Frontal cortex (tissue), 4 donors: ENCODE measurements at places on chromosomes 16 and 17.

- DNase-seq: no peak
These were observed 57.0 kb upstream of the KIFC3 start for GRCh38 chr16:57859331-57859730.

GRCh38 chr16:75742424-75743047 is 16.2 kb upstream of the CPHXL start:
- DNase-seq: no peak

DNA sequence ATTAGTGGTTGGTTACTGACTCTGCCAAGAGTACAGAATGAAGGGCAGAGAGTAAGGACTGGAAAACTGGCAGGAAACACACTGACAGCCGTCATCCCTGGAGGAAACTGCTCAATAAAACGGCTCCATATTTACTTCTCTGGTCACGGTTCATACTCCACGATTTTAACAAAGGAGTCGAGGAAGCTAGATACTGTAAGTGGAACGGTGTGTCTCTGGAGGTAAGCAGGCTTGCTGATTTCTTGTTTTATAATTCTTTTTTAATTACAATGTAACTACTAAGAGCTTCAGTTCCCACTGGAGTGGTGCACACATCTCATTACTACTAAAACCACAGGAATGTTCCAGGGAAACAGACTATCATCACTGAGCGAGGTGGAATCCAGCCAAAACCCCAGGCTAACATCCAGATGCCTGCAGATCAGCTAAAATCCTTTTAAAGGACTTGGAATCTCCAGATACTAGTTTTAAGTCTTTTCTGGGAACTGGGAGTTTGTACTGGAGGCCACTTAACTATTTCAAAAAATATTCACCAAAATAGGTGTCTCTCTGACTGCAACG is 17.8 kb downstream of the SERPINF1 start:
- no peak for DNase-seq

- DNase-seq: no peak
These were observed 2.4 kb downstream of the DOC2B start for GRCh38 chr17:179066-179432.

DNA sequence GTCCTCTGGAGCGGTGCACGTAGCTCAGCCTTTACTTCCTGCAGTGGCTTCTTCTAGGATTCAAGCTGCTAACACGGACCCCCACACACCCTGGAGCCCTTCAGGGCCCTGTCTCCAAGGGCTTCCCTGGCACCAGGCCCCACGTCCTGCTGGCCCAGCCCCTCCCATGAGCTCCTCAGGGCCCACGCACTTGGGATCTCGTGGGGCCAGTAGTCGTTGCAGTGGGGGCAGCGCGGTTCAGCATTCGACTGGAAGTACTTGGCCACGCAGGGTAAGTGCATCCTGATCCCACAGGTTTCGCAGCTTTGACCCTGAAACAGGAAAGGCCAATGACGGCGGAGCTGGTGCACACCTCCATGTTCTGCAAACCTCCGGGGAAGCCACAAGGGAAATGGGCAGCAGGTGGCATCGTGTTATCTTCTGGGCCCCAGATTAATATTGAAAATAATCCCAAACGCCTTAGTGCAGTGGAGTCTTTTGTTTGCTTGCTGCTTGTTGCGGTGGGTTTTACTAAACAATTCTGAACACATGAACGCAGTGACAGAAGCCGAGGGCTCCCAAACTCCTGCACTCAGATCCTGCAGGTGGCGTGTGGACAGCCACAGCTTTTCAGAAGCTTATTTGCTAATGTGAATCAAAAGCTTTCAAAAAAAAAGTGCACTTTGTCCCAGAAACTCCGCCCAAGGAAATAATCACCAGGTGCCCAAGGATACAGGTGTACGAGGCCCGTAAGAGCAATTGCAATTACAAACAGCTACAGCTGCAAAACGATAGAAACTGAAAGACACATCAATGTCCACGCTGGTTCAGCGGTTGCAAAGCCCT is 22.4 kb downstream of the KDM8 start:
- no peak for DNase-seq

DNA sequence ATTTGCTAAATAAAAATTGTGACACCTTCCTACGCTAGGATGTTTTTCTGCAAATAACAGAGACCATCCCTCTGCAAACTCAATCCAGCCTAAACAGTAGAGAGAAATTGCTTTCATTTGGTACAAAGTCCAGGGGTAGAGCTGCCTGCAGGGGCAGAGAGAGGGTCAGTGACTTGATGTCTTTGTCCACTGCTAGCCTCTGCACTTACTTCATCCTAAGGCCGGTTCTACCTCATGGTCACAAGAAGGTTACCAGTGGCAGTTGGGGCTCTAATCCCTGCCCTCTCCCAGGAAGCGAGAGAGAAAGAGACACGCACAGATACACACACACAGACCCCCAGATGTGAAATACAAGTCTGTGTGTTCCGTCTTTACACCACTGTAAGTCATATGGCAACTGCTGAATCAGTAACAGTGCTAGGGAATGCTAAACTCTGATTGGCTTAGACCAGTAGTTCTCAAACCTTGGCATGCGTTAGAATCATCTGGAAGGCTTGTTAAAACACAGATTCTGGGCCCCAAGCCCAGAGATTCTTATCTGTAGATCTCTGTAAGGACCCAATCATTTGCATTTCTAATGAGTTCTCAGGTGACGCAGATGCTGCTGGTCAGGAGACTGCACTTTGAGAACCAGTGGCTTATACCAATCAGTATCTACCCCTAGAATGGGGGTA is 13.1 kb upstream of the LPCAT2 start:
- DNase-seq: no peak

GRCh38 chr17:76501018-76501826 is at the start of gene RHBDF2:
Gene RHBDF2 (minus strand): TSS chr17:76501423. CDS start chr17:76481524, 19,899 bp downstream.
- DNase-seq: peak; percentile 78

DNA sequence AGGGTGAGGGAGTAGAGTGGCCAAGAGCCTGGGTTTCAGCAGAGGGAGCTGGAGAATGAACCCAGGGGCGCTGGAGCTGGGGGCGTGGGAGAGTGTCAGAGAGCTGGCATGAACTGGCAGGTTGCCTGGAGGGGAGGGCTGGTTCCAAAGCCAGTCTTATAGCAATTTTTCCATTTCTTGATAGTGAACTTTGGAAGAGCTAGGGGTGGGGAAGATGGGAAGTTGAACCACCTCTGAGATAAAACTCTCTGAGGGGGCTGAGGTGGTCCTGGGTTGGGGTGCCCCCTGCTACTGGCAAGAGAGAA is 36.9 kb downstream of the ADGRG5 start:
- no peak for DNase-seq

- peak; percentile 57 for DNase-seq
These were observed 15.8 kb downstream of the SNX20 start for GRCh38 chr16:50665128-50665878.

GRCh38 chr17:21286066-21286770 is 1.7 kb downstream of the MAP2K3 start:
- no peak for DNase-seq

GRCh38 chr17:62090021-62090824 is 25.1 kb upstream of the MED13 start:
- DNase-seq: no peak

GRCh38 chr16:3095869-3096268 is 3.2 kb downstream of the ZSCAN10 start:
- peak; percentile 21 for DNase-seq

DNA sequence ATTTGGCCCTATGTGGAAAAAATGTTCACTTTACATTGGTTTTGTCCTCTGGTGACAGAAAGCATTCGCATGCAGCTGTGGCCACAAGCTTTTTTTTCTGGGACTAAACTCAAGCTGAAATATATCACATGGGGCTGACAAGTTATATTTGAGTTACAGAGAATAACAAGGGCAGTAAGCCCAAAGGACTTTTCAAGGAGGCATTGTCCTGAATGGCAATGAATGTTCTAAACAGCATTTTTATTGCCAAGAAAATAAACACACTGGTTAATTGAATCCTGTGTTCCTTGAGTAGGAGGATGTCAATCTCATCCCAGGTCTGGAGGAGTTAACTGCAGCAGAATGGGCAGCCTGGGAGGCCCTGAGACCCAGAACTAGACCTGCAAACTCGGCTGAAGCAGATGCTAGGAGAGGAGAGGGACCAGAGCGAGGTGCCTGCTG is 114.5 kb downstream of the COPRS start:
- no peak for DNase-seq

- no peak for DNase-seq
These were observed 20.7 kb downstream of the LGALS9 start for GRCh38 chr17:27651411-27652345.

DNA sequence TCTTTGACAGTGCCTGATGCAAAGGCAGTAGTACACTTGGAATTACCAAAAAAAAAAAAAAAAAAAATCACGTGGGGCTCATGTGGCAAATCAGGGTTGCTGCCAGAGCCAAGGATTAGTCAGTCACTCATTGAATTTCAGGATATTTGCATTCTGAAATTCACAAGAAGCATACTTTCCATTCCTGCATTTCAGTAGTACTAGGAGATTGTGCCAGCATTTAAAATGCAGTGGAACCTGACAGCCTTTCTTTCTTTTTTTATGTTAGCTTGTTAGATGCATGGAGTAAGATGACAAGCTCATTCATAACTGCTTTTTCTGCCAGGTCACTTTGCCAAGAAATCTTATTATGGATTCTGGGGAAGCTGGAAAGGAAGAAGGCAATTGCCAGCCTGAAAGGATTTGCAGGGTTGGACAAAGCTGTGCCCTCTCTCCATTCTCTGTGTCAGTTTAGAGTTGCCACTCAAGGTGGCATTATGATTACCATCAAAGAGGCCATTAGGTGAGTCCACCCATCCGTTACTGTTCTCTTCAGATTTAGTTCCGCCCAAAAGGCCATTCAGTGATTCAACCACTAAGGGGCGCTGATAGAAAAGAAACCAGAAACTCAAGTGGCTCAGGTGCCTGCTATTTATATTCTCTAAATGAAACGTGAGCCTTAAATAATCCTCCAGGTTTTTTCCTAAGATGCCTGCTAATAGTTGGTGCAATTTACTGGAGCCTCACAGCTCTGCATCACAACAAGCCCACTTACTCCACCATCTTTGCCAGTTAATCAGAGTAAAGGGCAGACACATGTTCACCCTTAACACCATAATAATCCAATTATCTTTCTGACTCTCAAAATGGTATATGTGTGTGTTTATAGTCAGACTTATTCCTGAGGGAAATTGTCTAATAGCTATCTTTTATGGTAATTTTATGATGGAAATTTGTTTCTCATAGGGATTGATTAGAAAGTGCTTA is 59.0 kb downstream of the TANGO6 start:
- DNase-seq: no peak

DNA sequence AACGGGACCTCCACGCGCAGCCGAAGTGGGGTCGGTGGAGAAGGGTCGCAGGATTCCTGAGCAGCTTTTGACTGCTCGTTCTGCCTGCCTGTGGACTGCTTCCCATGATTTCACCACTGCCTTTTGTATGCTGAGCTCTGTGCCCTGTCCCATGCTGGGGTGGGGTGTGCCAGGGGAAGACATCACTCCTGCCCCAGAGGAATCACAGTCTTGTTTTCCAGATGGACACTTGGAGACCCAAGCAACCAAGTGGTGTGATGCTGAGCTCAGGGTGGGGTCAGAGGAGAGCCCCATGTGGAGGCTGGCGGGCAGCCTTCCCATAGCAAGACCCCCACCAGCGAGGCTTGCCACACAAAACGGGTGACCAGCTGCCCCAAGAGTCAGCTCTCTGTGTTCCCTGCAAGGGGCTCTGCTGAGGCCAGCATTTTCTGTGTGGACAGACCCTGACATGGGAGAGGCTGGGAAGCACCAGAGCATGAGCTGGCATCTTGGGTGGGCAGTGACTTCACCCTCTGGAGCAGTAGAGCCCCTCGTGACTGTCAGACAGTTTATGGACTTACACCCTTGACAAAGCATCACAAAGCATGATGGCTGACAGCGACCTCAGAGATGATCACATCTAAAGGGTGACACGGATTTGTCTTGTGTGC is 111.9 kb downstream of the GNAO1 start:
- no peak for DNase-seq

DNA sequence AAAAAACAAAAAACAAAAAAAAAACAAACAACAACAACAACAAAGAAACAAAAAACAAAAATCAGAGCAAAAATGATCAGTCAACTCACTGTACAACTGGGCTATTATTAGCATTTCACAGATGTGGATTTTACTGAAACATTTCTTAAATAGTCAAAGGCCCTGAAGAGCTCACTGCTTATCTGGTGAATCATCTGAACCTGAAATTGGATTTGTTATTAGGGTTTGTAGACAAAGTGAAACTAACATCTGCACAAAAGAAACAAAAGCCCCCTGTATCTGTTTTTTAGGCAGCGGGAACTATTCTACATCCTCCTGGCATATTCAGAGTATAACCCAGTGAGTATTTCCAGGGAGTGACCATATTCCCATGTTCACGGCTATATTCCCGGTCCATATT is 32.6 kb upstream of the KSR1 start:
- no peak for DNase-seq

DNA sequence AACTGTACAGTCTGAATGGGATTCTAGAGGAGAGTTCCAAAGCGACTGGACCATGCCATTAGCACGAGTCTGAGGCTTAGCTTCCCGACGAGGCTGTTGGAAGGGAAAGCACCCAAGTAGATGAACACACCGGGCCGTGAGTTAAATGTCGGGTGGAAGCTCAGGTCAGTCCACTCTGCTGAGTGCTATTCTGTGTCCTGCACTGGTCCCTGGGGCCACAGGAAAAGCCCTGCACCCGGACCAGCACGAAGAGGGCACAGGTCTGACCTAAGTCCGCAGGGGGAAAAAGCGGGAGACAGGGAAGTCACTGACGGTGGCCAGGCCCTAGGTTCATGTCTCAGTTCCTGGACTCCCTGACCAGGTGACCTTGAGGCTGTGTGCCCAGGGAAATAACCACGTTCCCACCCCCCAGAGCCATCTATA is 44.1 kb upstream of the RBFOX3 start:
- no peak for DNase-seq

DNA sequence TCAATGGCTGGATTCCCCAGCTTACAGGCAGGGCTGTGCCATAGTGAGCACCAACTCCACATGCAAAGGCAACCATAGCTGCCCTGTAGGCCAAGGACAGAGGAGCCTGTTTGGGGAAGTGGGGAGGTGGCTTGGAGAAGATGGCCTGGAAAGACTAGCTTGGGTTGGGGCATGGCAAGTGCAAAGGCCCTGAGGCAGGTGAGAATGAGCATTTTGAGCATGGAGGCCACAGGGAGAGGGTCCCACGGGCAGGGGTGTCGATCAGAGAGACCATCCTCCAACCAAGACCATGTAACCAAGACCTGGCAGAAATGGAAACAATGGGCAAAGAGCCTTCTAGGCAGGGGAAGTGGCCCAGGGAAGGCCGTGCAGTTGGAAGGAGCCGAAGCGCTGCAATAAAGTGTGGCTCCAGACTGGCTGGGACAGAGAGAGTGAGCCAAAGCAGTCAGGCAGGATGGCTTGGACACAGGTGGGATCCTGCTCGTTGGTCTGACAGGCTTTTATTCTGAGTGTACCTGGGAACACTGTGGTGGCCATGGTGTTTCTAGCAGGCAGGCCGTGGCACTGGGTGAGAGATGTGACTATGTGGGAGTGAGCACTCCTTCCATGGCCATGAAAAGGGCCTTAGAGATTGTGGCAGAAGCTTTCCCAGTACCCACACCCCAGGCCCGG is 24.8 kb upstream of the MPRIP start:
- no peak for DNase-seq

- DNase-seq: no peak
These were observed 385.4 kb upstream of the CDH5 start for GRCh38 chr16:65981057-65981456.

GRCh38 chr17:15265131-15265530 is at the start of gene PMP22:
Gene PMP22 (minus strand): TSS chr17:15265326. CDS start chr17:15260727, 4,599 bp downstream.
- no peak for DNase-seq

- no peak for DNase-seq
These were observed 2287.0 kb downstream of the TP53TG3F start for GRCh38 chr16:35746281-35746962.
